Occipital lobe (tissue), 3 donors: ENCODE measurements at places on chromosomes 5 and 9. TPM values are rescaled to one million over a fixed set of nuclear protein-coding genes. Genes with fewer than 3 reads are reported as not detected.

GRCh38 chr5:172630082-172630481 lies 11.0 kb upstream of the NEURL1B start:
- DNase-seq: no peak

DNA sequence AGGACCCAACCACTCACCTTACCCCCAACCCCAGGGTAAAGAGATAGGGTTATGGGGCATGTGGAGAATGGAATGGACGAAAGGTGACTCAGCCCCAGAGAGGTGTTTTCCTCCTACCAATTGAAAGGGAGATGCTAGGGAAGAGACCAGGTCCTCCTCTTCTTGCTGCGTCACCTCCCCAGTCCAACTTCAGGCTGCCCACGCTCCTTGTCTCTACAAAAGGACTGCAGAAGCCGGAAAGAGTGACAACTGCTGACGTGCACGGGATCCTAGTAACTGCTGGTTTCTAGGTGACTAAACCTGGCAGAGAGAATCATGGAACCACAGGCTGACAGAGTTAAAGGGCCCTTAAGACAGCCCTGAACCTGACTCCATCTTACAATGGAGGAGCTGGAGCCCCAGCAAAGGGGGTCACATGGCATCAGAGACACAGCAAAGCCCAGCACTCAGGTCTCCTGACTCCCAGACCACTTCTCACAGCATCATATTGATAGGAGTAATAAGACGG lies 2.2 kb downstream of the GPX3 start:
- peak; percentile 25 for DNase-seq

DNA sequence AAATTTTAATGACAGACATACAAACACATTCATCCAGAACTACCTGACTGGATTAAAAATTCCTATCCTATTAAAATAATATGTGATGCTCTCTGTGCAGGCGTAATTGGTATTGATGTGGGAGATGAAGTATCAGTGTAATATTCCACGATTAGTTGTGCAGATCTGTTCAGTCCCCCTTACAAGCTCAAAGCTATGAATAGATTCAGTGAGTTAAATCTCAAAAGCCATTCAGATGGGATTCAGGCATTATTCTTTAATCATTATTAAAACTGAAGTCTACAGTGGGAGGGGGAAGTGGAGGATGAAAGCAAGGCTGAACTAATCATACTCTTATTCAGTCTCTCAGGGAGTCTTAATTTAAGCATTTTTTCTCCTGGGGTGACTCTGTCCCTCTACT lies 855.8 kb downstream of the EFNA5 start:
- no peak for DNase-seq

The PCDHGA8 gene
- 8.0 TPM for total RNA-seq

DNA sequence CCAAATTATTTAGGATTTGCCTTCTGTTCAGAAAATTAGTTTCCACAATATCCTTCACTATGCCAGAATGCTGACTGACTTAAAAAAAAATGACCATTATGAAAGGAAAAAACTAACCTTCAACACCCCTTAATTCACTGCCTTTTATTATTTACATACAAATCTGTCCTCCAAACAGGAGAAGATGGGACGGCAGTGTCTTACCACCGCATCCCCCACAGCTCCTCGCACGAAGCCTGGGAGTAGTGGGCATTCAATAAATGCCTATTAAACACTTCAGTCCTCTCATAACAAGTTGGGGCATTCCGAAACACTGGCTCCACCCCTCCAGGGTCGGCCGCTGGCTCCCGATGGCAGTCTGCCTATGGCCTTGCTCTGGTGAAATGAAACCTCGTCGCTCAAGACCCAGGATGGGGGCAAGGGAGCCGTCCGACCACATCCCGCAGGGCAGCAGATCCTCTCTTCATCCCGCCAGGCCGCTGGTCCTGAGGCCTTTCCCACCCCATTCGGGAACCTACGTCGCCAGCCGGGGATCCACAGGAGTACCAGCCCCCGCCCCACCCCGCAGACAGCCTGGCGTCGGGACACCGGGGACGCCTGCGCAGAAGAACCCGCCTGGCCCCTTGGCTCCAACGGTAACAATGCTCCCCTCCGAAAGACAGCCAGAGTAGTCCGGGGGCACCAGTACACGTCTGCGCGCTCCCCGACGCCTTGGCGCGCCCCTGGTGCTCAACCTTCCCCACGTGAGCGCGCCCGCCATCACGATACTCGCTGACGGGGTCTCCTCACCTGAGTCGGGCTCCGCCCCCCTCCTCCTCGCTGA lies 613 bp downstream of the ZBTB5 start:
- DNase-seq: peak; percentile 79

- no peak for DNase-seq
Measured at GRCh38 chr5:33969572-33970452, 14.7 kb downstream of the SLC45A2 start.

DNA sequence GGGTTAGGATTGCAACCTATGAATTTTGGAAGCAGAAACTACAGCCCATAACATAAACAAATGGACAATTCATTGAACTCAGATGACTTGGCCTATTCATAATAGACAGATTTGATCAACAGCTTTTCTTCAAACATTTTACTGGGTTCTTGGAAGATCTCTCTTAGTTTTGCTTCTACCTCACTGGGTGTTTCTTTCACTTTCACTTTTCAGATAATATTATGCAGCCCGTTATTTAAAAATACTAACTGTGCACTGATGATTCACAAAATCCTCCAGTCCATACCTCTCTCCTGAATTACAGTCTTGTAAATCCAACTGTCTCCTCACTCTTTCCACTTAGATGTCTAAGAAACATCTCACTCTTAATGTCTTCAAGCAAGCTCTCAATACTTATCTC lies 183.5 kb upstream of the IRX1 start:
- no peak for DNase-seq
